ENCODE measurements at places on chromosomes 4 and X.

DNA sequence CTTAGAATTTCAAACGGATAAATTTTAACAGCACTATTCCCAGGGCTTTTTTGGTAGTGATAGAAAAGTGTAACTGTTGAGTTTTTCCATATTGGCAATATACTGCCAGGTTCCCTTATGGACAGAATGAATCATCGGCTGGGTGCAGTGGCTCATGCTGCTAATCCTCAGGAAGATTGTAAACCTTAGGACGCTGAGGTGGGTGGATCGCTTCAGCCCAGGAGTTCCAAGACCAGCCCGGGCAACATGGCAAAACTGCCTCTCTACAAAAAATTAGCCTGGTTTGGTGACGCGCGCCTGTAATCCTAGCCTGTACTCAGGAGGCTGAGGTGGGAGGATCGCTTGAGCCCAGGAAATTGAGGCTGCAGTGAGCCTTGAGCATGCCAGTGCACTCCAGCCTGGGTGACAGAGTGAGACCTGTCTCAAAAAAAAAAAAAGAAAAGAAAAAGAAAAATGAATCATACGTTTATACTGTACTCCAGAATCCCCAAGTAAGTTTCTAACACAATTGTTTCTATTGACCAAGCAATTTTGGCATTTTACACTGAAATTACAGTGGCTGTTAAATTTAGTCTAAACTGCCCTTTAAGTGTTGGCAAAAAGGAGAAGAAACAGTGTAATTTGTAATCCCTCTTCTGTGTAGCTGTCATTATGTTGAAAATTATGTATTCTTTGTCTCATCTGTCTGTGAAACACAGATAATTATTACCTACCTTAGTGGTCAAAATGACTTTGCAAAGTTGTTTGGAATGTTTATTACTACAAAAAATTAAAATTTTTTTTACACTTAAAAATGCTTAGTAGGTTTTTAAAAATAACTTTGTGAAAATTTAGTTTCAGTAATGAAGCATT lies 1.8 kb downstream of the SLC30A9 start:
- DNase-seq, result no peak

- DNase-seq, result peak; percentile 18
Measured at GRCh38 chr4:94507708-94508107, 56.0 kb downstream of the PDLIM5 start.

GRCh38 chrX:122913134-122913533 lies 270.9 kb upstream of the GRIA3 start:
- no peak for DNase-seq

DNA sequence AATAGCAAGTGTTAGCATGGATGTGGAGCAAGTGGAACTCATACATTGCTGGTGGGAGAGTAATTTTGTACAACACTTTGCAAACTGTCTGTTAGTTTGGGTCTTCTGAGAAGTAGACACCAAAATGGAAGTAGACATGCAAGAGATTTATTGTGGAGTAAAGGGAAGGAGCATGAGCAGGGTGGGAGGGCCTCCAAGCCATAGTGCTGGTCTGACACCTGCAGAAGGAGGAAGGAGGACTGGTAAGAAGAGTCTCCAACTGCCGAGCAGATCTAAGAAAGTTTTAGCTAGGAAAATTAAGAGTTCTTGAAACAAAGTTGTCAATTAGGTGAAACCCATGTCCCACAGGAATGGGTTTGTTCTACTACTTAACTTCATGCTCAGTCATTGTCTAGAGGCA lies 64.0 kb upstream of the DDIT4L start:
- no peak for DNase-seq

- DNase-seq, result no peak
Measured at GRCh38 chrX:43175434-43175833, 397.5 kb upstream of the PPP1R2C start.

DNA sequence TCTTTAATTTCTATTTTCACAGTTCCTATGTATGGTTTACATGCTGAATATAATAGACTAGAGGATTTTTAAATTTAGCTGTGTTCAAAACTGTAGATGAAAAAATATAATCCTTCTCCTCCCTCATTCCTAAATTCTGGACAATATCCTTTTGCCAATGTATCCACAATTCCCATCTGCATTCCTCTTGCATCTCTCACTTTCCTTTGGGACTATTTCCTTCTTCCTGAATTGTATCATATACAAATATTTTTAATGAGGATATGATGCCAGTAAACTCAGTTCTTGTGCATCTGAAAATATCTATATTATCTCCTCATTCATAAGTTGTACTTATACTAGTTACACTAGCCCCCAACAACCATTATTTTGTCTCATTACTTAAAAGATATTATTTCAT lies 46.7 kb downstream of the DDX60L start:
- no peak for DNase-seq

DNA sequence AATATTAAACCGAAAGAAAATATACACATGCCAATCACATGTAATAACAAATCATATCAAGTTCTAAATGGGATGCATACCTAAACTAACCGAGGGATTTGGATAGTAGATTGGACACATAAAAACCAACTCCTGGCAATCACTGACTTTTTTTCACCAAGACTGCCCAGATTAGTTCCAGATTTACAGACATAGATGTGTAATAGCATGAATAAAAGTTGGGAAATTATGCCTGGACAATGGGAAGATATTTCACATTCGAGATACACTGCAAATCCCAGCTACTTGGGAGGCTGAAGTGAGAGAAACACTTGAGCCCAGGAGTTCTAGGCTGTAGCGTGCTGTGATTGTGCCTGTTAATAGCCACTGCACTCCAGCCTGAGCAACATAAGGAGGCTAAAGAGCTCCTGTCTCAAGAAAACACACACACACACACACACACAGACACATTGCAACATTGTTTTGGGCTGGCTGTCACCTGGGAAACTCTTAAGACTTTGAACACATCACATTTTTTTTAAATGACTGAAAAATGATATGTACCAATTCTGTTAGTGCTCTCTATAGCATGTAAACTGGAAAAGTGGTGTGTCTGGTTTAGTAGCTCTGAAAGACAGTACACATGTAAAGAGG lies 5.7 kb downstream of the RAB40A start:
- no peak for DNase-seq

- DNase-seq, result no peak
Measured at GRCh38 chrX:123036401-123036800, 147.7 kb upstream of the GRIA3 start.

GRCh38 chrX:118345045-118345463 lies 852 bp upstream of the WDR44 start:
- no peak for DNase-seq

DNA sequence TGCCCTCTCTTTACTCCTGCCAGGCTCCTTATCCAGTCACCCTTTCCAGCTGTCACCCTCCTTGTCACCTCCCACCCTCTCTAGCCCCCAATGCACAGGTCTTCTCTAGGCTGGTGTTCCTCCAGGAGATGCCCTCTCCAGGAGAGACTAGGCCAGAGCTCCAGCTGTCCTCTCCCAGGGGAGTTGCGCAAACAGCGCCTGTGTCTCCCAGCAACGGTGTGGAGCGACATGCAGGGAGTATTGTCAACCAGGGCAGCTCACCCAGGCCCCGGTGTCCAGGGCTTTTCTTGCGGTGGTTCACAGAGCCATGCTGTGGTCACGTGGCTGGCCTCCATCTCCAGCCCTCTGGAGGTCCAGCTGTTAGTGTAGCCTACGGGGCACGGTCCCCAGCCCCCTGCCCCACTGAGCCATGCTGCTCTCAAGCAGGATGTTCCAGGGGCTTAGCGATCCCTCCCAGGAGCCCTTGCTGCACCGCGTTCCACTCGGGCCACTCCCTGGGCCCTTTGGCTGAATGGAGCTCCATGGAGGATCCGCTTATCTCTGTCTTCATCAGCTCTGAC lies 34.8 kb downstream of the CCNQ start:
- DNase-seq, result no peak

GRCh38 chrX:55074851-55075467 lies at the start of gene PAGE2B:
Gene PAGE2B (plus strand): TSS chrX:55075030. CDS start chrX:55076042, 1,012 bp downstream.
- no peak for DNase-seq

GRCh38 chrX:82589410-82589809 lies 918.7 kb upstream of the POU3F4 start:
- DNase-seq, result no peak

- DNase-seq, result no peak
Measured at GRCh38 chr4:27911047-27911446, 1050.4 kb downstream of the STIM2 start.

DNA sequence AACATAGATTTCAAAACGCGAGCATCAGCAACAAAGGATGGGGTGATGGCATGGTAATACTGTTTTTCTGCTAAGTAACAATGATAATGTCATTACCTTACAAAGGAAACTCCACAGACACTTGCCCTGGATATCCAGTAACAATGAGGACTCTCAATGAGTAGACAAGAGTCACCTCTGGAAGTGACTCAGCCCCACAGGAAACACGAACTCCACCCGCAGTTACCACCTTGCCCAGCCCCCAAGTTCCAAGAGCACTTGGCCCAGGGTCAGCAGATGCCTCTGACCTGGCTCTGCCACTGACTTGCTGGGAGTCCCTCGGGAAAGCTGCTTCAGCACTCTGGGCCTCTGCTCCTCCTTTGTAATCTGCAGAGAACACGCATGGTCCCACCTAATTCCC lies 110.3 kb upstream of the MAP3K15 start:
- no peak for DNase-seq

- DNase-seq, result no peak
Measured at GRCh38 chrX:120305531-120306141, 5.6 kb downstream of the TMEM255A start.

- no peak for DNase-seq
Measured at GRCh38 chr4:40811956-40812355, 62.2 kb downstream of the NSUN7 start.

DNA sequence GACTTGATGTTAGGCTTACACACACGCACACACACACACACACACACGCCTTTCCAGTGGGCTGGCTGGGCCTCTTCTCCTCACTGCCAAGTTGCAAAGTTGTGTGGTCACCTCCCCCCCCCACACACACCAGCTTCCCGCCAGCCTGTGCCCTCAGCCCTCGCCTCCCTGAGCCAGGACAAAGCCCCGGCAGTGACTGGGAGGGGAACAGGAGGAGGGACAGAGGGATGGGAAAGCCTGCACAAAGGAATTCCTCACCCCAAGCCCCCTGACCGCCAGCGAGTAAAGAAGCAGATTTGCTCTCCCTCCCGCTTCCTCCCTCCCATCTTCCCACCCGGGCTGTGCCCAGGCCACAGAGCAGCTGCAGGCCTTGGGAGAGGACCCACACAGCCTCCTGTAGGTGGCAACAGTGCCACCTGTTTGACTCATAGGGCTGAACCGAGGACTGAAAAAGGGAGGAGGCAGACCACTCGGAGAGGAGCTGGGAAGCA lies at the start of gene GDPD2:
Gene GDPD2, plus strand, starts transcription at position 464 of the 491 bp plus-strand sequence. CDS start 1,671 bp downstream, outside the sequence.
- peak; percentile 53 for DNase-seq

DNA sequence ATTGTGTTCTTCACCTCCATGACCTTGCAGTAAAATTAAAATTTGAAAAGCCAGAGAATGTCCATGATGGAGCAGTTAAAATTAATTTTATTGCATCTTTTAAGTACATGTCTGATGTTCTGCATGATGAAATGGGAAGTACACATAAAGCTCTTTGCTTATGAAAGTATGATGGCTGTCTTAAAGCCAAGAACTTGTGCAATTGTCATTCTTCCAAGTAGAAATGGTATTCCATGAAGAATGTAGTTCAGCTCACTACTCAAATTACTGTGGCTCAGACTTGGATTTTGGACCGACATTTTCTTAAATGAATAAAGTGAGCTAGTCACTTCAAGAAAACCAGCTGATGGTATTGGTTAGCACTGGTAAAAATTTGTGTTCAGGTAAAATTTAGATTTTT lies 161.7 kb upstream of the CXCL13 start:
- no peak for DNase-seq

DNA sequence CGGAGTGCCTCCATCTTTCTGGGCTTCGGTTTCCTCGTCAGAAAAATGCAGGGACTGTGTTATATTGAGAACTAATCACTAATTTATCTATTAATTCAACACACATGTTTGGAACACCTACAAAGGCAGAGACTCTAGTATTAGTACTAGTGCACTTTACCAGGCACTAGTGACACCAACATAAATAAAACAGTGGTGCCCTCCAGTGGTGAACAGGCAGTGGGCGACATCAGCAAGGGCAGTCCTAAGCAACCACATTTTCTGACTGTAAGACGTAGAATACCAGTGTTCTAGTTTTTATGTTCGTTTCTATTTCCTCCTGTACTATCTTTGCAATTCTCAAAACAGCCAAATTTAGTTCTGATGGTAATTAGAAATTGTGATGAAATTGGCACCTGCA lies 69.1 kb upstream of the UCP1 start:
- peak; percentile 29 for DNase-seq

DNA sequence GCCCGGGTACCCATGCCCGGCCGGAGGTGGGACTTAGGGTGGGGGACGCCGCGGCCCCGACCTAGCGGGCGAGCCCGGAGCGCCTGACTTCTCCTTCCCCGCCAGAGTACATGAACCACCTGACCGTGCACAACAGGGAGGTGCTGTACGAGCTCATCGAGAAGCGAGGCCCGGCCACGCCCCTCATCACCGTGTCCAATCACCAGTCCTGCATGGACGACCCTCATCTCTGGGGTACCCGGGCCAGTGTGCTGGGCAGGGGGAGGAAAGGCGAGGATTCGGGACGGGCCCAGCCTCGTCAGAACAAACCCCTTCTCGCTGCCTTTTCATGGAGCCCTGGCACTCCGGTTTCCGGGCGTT lies 622 bp downstream of the TAFAZZIN start:
- DNase-seq, result peak; percentile 45

GRCh38 chrX:38515291-38515690 lies 46.1 kb upstream of the TSPAN7 start:
- no peak for DNase-seq

- DNase-seq, result no peak
Measured at GRCh38 chr4:139806929-139807328, 141.3 kb downstream of the MGST2 start.

DNA sequence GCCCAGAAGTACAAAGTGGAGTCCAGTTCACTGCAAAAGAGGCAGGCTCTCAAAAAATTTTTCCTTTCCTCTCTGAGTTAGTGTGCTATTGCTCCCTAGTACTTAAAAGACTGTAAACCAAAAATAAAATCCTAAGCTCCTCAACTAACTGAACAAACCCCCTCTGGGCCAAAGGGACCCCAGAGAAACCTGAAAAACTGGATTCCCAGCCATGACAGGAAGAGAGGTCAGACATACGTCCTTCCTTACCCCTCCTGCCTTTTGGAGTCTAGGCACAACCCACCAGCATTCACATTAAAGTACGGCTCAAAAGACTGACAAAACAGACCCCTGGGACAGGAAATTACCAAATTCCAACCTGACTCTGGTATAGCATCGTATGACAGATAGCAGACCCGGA lies 957.9 kb upstream of the PRKX start:
- DNase-seq, result no peak
